ENCODE measurements at places on chromosomes 1 and 21.

- DNase-seq = no peak
Measured at GRCh38 chr1:28538286-28538685, 14.6 kb upstream of the TRNAU1AP start.

- DNase-seq = no peak
Measured at GRCh38 chr21:43895196-43895595, 30.2 kb downstream of the AGPAT3 start.

GRCh38 chr1:36007741-36008140 is 76.2 kb upstream of the TEKT2 start:
- DNase-seq = no peak

GRCh38 chr1:9875636-9876000 is 34.5 kb downstream of the CTNNBIP1 start:
- DNase-seq = no peak

DNA sequence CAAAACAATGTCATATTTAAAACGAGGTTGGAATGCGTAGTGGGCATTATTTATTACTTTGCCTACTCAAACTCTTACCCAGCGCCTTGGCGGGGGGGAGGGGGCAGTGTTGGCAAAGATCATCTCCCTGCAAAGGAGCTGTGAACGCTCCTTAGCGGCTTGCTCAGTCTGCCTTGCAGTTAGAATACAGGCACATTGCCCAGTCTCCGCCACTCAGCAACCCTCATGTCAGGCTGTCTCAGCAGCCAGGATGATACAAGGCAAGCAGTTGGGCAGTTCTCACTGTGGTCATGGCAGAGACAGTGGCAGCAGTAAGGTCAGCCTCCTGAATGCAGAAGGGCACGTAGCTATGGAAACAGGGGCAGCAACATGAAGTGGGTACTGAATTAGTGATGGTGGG is 170.4 kb upstream of the KCNK2 start:
- no peak for DNase-seq

- DNase-seq = peak; percentile 42
Measured at GRCh38 chr1:1306070-1306660, 1.6 kb downstream of the ACAP3 start.

GRCh38 chr1:22806584-22806983 is 95.9 kb downstream of the EPHB2 start:
- no peak for DNase-seq

- DNase-seq = no peak
Measured at GRCh38 chr1:22330092-22330759, 121.4 kb upstream of the ZBTB40 start.

GRCh38 chr1:160096274-160097116 is 1.9 kb downstream of the IGSF8 start:
- DNase-seq = peak; percentile 32

- no peak for DNase-seq
Measured at GRCh38 chr1:88503646-88504045, 180.4 kb upstream of the PKN2 start.

- no peak for DNase-seq
Measured at GRCh38 chr1:111987502-111987901, 2.0 kb downstream of the KCND3 start.

- no peak for DNase-seq
Measured at GRCh38 chr1:182484067-182484466, 34.1 kb downstream of the RGSL1 start.

DNA sequence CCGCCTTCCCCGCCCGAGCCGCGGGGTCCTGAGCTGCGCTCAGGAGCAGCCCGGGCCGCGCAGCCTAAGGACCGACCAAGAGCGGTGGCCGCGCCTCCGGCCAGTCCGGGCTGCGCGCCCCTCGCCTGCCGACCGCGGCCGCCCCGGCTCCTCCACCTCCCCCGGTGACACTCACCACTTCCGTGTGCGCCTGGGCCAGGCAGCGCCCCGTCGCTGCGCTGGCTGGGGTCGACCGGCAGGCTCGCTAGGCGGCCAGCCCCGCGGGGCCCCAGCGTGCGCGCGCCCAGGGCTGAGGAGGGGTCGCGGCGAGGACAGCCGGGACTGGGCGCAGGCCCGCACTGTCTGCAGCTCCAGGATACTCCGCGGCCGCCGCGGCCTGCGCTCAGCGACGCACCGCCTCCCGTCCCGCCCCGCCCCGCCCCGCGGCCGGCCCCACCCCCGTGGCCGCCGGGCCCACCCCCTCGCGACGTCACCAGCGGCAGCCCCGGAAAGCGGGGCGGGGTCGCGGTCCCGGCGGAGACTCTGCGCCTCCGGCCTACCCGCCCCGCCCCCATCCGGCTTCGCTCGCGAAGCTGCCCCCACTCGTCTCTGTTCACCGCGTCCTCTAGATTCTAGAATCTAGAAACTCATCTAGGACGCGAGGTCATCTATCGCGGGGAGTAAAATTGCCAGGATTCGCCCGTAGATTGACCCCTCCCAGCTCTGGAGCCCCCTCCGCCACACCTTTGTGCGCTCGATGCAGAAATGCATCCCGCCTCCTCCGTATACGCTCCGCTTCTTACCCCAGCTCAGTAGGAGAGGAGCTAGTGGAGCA is at the start of gene JAK1:
Gene JAK1, minus strand, starts transcription at position 392 of the 814 bp plus-strand sequence. CDS start 80,285 bp downstream, outside the sequence.
- peak; percentile 89 for DNase-seq

DNA sequence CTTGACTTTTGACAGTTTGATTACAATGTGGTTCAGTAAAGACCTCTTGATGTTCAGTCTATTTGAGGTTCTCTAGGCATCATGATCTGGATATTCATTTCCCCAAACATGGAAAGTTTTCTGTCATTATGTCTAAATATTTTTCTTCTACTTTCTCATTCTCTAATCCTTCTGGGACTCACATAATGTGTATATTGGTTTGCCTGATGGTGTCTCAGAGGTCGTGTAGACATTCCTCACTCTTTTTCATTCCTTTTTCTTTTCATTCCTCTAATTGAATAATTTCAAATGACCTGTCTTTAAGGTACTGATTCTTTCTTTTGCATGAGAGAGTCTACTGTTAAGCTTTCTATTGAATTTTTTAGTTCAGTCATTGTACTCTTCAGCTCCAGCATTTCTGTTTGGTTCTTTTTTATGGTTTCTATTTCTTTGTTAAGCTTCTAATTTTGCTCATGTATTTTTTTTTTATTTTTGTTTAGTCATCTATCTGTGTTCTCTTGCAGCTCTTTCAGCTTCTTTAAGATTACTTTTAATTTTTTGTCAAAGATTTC is 158.4 kb downstream of the GDAP2 start:
- DNase-seq = no peak

DNA sequence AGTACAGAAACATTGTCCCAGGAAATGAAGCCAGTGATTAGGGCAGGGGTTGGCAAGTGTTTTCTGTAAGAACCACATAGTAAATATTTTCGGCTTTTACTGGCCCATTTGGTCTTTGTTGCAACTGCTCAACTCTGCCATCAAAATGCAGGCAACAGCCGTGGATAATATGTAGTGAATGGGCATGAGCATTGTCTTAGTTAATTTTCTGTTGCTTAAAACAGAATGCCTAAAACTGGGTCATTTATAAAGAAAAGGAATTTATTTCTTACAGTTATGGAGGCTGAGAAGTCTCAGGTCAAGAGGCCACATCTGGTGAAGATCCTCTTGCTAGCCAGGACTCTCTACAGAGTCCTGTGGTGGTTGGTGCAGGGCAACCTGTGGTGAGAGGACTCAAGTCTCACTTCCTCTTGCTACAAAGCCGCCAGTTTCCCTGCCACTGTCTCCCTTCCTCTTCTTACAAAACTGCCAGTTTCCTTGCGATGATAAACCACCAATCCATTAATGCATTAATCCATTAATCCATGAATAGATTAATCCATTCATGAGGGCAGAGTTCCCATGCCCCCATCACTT is 166.4 kb downstream of the PSMG1 start:
- no peak for DNase-seq

- DNase-seq = no peak
Measured at GRCh38 chr1:163523375-163524029, 201.7 kb downstream of the NUF2 start.

- no peak for DNase-seq
Measured at GRCh38 chr1:67956116-67956515, 94.3 kb downstream of the DIRAS3 start.

- DNase-seq = no peak
Measured at GRCh38 chr1:1098681-1099421, 17.0 kb downstream of the C1orf159 start.

GRCh38 chr1:175572932-175573868 is 170.2 kb downstream of the TNR start:
- no peak for DNase-seq

DNA sequence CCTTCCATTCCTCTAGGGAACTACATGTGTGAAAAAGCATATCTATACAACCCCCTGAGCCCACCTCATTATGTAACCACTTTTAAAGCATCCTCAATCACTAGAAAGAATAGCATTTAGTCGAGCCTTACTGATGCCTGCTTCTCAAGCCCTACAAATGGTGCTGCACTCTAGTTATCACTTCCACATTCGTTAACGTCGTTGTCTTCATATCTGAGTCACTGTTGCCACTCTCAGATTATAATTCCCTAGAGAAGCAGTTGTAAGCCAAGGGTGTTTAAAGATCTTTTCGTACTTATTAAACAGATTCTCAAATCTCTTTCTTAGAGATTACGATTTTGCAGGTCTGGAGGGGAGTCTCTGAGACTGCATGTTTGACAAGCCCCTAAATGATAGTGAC is 16.5 kb downstream of the ATP1B1 start:
- no peak for DNase-seq

- no peak for DNase-seq
Measured at GRCh38 chr1:78688697-78689096, 39.1 kb downstream of the IFI44 start.

DNA sequence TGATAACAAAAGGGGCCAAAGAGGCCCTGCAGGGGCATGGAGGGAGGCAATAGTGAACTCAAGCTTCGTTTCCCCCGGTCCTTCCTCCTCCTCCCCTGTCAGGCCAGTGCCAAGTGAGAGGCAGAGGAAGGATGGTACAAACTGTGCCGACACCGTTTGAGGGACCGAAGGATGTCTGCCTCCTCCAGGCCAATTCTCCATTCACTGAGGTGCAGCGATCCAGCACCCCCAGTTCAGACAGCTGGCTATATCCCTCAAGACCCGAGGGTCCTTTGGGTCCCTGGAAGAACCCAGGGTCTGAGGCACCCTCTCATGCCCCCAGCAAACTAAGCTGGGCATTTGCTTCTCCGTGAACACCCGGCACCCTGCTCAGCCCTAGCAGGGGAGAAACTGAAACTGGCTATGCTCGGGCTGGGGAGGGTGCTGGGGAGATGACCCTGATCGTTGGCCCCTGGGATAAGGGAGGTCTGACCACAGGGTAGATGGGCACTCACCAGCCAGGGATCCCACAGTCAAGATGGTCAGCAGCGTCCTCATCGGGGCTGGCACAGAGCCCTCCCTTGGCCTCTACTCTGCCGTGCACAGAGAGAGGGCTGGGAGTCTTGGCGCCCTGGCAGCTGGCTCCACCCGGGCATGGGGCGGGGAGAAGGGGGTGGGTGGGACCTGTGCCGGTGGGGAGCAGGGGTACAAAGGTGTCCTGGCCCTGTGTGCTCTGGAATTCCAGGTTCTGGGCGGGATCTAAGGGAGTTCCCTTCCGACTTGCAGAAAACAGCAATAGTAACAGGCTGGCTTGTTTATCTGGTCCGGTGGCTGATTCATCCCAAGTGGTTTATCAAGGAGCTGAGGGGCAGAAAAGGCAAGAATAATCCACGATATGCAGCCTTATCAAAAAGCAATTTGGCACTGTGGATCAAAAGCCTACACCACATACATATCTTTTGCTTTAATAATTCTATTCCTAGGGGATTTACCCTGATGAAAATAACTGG is at the start of gene IL22RA1:
Gene IL22RA1, minus strand, starts transcription at position 595 of the 989 bp plus-strand sequence. Its CDS starts 58 bp downstream, at position 537.
- no peak for DNase-seq

GRCh38 chr21:34909492-34910292 is 139.4 kb downstream of the RUNX1 start:
- no peak for DNase-seq

GRCh38 chr1:48003741-48004531 is 6.8 kb upstream of the TRABD2B start:
- DNase-seq = no peak

GRCh38 chr1:170891872-170892271 is 43.5 kb upstream of the MROH9 start:
- DNase-seq = no peak

GRCh38 chr1:37845049-37845646 is 14.2 kb downstream of the MTF1 start:
- DNase-seq = no peak

All from activated CD4-positive, alpha-beta T cell treated with anti-CD3 and anti-CD28 coated beads for 48 hours (primary cell).